SW480 (cell line): ENCODE measurements at places on chromosomes 5 and 9.

GRCh38 chr5:96745844-96746531 is 61.8 kb downstream of the ERAP1 start:
- DNase-seq: no peak

- no peak for DNase-seq
These were observed 81.1 kb downstream of the RMI1 start for GRCh38 chr9:84061613-84062193.

- DNase-seq: no peak
These were observed 24.3 kb downstream of the LHX3 start for GRCh38 chr9:136180586-136180985.

DNA sequence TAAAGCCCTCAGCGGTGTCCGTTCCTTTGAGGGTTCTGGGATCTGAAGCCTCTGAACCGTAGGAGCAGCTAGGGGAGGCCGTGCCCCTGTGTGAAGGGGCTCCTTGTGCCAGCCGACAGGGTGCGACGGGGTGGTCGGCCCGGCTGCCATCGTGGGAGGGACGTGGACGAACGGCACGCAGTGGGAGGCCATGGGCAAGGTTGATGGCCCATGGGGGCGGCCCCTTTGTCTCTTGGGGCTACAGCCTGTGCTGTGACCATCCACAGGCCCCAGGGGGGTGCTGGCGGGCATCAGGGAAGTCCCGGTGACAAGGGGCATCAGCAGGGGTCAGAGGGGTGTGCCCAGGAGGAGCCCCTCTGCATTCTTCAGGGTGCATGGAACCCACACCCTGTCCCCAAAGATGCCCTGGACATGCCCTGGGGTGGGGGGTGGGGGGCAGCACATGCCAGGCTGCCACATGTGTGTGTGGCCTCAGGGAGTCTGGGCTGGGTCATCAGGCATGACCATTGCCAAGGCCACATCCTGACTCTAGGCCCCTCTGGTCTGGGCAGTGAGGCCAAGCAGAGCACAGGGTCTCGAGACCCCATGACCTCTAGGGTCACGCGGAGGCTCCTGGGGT is 49.6 kb upstream of the CACNA1B start:
- DNase-seq: no peak

DNA sequence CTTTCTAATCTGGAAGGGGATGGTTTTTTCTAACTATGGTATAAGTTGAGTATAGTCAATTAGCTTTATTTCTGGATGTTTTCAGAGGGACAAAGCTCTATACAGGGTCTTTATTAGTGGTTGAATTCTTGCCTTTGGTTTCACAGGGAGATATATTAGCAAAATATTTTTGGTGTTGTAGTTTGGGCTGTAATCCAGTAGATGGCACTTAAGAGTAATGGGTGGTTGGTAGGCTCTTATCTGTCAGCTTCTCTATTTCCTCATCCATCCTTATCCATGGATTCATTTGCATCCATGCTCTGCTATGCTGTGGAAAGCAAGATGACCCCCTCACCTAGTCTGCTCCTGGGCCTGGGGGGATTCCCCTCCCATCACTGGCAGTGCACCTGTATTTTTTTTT is 363.6 kb upstream of the CYLC2 start:
- peak; percentile 4 for DNase-seq

DNA sequence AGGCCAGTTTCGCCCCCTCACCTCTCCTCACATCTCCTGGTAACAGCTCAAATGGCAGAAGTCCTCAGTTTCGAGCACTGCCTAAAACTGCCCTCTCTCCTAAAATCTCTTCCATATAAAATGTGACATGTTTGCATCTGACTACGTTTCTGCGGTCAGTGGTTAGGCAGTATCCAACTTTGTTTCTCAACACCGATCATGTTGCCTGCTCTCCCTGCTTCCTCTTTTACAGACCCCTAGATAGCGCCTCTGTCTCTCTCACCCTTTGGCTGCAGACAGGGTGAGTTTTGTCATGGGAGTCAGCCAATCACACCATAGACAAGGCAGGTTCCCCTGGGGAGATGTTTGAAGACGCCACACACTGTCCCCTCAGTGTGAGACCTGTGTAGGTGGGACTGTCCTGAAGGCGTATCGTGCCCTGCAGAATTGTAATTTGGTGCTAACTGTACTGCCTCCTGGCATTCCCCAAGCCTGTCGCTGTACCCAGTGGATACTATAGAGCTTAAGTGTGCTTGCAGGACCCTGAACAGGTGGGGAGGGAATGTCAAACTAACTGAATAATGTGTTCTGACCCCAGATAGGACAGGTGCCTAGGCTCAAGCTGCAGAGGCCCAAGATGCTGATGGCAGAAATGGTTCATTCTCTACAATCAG is 1.1 kb downstream of the HEXB start:
- DNase-seq: peak; percentile 8

GRCh38 chr5:581266-581665 is 30.9 kb upstream of the CEP72 start:
- DNase-seq: no peak

GRCh38 chr9:127225801-127226625 is 38.6 kb upstream of the GARNL3 start:
- DNase-seq: no peak

GRCh38 chr5:93674866-93675459 is 66.4 kb downstream of the POU5F2 start:
- DNase-seq: no peak

DNA sequence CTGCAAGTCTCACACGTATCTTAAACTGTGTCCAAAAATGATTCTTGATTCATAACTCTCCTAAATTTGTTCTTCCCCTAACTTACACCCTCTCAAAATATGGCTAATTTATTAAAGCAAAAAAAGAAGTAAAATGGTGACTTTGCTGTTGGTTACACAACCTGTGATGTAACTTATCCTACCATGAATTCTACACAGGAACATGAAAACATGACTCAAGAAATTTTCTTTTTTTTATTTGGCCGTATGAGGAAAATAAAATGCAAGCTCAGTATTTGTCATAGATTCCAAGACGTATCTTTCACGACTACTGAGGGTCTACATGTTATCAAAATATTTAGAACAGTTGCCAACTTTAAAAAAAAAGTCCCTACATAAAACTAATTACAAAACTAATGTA is 9.2 kb downstream of the LIFR start:
- no peak for DNase-seq

GRCh38 chr9:38392235-38393127 is at the start of gene ALDH1B1:
TSS of gene ALDH1B1 (plus strand) at chr9:38392702. CDS start at chr9:38395749, 3,047 bp downstream.
- peak; percentile 71 for DNase-seq

DNA sequence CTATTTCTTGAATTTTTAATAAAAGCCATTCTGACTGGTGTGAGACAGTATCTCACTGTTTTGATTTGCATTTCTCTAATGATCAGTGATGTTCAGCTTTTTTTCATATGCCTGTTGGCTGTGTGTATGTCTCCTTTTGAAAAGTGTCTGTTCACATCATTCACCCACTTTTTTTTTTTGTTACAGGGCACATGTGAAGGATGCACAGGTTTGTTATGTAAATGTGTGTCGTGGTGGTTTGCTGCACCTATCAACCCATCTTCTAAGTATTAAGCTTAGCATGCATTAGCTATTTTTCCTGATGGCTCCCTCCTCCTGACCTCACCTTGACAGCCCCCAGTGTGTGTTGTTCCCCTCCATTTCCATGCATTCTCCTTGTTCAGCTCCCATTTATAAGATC is 39.3 kb upstream of the IFNE start:
- no peak for DNase-seq

DNA sequence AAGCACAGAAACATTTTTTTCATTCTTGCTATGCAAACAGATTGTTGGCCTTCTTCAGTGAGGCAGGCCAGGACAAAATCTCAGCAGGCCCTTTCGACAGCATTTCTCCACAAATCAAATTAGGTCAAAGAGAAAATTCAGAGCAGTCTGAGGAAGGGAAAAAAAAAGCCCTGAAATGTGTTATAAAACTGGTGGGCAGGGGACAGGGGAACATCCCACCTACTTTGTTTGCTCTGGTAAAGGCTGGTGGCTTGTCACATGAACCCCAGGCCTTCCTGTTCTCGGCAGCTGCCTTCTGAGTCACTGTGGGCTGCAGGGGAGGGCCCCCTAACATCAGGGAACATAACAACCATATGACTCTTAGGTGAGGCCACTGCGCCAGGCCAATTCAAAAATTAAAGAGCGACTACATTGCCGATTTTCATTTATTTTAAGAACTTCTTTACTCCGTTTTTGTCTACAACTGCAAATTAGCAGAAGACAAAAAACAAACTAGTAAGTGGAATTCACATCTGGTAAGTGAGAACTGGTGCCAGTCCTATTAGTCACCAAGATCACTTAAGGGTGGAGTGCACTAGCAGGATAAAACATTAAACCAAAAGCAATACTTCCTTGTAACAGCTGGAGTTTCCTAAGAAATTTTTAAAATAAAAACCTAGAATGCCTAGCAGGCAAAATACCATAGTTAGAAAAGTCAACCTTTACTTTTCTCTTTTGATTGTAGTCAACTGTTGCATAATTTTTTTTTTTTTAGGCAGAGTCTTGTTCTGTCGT is 46.2 kb upstream of the DENND4C start:
- peak; percentile 72 for DNase-seq

DNA sequence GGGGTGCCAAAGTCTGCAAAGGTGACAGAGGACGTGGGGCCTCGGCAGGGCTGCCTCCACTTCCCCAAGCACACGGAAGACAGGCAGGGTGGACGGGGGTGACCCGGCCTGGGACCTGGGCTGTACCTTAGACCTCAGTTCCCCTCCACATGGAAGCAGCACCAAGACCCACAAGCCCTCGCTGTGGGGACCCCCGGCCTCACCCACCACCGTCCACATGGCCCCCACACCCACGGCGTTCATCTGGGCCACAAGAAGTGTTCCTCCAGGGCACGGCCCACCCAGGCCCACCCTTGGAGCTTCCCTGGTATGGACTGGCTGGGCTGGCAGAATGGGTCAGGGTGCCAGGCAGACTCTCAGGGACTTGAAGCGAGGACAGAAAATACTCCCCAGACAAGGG is 45.8 kb upstream of the NKD2 start:
- DNase-seq: no peak

DNA sequence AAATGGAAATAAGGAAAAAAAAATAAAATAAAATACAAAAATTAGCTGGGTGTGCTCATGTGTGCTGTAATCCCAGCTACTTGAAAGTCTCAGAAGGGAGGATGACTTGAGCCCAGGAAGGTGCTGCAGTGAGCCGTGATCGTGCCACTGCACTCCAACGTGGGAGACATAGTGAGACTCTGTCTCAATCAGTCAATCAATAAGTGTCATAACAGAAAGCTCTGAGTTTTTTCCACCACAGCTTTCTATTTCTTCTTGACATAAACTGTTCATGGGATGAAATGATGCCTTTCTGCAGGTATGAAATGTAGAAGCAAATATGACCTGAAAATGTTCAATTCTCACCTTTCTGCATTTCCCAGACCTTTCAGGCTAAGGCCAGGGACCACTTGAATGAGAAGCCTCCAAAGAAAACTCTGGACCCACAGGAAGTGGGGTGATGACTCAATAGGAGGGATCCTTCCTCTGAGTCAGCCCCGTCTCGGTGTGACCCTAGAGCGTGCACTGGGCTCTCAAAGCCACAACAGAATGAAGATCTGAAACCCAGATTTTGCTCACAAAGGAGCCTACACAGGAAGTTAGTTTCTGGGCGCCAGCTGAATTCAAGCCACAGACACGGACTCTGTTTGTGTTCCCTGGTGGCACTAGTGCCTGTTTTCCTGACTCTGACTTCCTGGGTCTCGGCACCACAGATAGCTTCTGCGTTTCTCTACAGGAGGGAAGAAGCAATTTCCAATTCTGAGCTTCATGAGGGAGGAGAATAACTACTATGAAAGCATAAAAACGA is 62.0 kb downstream of the ANKH start:
- peak; percentile 94 for DNase-seq

GRCh38 chr5:157165668-157166067 is 396 bp downstream of the GARIN3 start:
- DNase-seq: no peak

- no peak for DNase-seq
These were observed 127.2 kb downstream of the KDM4C start for GRCh38 chr9:6884990-6885389.

- no peak for DNase-seq
These were observed 113.6 kb upstream of the CLINT1 start for GRCh38 chr5:157972579-157972978.

DNA sequence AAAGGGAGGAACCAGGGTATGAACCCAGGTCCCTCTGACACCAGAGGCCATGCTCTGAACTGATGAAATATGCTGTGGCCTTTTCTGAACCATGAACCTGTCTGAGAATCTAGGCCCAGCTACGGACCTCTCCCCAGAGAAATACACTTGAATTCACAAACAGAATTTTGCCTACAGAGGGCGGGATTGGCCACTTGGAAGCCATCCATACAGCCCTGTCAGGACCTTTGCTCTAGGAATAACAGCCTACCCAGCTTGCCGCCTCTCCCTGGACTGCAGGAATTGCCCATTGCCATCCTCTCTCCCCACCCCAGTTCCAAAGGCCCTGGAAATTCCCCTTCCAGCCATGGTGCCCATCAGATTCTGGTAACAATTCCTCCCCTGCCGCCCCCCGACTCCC is 26.6 kb downstream of the MORN5 start:
- DNase-seq: no peak

DNA sequence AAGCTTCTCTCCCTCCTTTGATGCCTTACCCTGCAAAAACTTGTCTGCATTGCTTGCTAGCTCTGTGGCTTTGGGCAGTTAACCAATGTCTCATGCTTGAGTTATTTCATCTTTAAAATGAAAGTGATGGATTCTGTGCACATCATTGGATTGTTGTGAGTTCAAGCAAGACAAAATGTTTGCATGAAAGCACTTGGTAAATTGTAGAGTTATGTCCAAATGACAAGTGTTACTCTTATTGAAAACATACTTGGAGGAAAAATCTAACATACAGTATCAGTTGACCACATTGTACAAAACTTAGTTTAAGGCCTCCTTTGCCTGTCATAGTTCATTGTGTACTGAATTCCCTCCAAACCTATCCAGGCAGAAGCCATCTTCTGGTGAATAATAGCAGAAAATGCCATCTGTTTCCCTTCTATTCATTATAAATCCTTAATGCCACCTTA is 30.0 kb downstream of the TGFBR1 start:
- no peak for DNase-seq

- peak; percentile 49 for DNase-seq
These were observed 43.1 kb downstream of the RALGPS1 start for GRCh38 chr9:126957687-126958053.

DNA sequence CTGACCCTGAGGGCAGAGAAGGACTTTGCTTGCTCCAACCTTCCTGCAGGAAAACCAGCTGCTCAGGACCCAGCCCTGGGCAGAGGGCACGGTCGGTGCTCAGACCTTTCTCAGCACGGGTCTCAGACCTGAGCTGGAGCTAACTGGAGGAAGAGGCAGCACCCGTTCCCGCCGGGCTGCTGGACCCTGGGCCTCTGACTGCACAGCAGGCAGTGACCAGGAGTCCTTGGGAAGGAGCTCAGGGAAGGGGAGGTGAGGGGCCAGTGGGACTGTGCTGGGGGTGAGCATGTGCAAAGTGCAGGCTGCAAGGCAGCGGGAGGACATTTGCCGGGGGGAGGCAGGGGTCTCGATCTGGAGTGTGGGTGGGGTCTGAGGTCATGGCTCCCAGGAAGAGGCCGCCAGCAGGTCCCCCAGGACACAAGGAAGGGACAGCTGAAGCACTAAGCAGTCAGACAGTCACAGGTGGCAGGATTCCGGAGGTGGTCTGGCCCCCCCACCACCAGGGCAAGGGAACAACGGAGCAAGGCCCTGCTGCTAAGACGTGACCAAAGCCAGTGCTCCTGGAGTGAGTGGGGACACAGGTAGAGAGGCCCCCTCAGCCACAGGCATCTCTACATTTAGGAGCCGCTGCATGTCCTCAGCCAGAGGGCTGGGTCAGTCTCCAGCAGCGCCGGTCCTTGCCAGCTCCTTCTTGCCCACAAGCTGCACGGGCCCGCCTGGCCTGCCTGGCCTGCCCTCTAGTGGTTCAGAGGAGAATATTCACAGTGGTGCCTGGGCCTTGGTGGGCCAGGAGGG is 4.8 kb upstream of the DPM2 start:
- DNase-seq: peak; percentile 48
